ENCODE measurements at places on chromosomes 13 and 19.

DNA sequence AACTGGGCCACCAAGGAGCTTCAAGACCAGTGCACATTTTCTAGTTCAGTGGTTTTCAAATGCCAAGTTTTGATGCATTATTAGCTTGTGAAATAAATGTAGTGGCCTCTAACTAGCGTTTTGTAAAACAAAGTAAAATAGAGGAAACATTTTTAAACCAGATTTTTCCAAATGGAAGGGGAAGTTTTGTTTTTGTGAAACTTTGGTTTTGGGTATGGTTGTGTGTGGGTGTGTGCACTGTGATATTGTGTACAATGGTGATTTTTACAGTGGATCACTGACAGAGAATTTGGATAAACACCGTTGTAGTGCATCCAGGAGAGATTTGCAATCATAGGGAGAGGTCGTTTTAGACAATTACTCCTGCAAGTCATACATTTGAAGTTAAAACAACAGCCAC is 108.9 kb downstream of the SLC7A1 start:
- DNase-seq = no peak

- DNase-seq = no peak
These were observed 66.1 kb downstream of the ZNF486 start for GRCh38 chr19:20233105-20233504.

GRCh38 chr13:63516124-63516523 is 2100.5 kb upstream of the PCDH20 start:
- no peak for DNase-seq

DNA sequence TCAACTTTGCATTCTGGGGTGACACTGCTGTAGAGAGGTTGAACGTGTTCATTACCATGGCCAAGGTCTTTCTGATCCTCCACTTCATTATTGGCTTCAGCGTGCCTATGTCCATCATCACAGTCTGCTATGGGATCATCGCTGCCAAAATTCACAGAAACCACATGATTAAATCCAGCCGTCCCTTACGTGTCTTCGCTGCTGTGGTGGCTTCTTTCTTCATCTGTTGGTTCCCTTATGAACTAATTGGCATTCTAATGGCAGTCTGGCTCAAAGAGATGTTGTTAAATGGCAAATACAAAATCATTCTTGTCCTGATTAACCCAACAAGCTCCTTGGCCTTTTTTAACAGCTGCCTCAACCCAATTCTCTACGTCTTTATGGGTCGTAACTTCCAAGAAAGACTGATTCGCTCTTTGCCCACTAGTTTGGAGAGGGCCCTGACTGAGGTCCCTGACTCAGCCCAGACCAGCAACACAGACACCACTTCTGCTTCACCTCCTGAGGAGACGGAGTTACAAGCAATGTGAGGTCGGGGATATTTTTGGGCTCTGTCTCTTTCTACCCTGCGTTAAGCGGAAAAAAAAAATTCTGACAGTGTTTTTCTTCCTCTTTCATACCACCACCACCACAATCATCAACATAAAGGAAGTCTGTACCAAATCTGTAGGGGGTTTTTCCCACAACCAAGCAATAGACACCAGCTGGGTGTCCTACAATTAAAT is 29.5 kb downstream of the FPR3 start:
- no peak for DNase-seq

DNA sequence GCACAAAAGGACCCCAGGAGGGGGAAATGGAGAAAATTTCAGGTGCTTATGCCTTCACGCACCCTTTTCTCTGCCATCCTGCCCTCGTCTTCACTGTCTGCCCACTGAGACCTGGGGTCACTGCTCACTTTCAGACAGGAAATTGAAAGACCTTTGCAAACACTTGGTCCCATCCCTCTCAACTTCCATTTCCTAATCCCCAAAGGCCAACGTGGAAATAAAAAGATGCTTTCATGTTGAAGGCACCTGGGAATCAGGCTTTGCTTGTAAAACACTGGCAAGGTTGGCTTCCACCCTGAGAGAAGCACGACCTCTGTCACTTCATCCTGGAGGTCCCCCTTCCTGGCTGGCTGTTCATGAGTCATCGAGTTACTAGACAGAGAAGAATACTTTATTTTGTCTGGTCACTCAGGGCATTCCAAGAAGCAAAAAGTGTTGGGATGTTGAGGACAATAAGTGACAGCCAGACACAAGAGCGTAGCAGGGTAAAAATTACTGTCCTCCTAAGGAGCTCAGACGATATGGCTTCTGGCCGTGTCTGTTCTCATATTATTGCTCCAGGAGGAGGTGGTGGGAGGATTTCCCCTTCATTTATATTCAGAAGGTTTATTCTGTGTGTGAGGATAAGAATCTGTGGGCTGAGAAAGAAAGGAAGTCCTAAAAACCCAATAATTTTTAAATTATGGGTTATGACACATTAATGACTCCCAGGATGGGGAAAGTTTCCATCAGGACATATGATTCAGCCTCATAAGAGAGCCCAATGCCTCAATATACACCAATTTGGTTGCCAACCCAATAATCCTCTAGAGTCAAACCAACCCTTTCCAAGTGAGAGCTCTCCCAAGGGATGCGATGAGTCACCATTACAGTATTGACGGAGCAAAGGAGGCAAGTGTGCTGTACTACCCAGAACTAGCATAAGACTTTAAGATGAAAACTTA is 409.0 kb downstream of the COG6 start:
- DNase-seq = no peak

- DNase-seq = no peak
These were observed 6.9 kb downstream of the UPK1A start for GRCh38 chr19:35673121-35673804.

- DNase-seq = peak; percentile 30
These were observed 325.4 kb downstream of the FOXO1 start for GRCh38 chr13:40341096-40341471.
